Fibroblast of skin of abdomen (primary cell): ENCODE measurements at places on chromosomes 7 and 10.

DNA sequence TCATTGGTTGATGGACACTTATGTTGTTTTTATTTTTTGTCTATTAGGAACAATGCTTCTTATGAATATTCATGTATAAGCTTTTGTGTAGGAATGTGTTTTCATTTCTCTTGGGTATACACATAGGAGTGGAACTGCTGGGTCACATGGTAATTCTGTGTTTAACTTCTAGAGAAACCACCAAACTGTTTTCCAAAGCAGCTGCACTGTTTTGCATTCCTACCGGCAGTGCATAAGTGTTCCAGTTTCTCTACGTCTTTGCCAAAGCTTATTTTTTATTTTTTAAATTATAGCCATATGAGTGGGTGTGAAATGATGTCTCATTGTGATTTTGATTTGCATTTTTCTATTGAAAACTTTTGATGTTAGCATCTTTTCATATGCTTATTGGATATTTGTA is 51.3 kb downstream of the ADK start:
- DNase-seq, result no peak

DNA sequence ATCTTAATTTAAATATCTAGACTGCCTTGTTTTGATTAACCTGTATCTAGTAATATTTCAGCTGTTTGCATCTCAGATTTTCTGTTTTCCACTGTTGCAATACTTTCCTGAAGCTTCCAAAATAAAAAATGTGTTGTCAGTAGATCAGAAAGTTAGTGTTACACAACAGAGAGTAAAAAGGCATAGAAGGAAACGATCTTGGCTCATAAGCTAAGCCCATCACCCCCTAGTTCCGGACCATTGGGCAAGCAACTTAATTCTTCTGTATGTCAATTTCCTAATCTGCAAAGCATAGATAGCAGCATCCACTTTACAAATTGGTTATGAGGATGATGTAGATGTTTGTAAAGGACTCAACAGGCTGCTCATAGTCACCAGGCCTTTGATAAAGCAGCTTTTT is 4.4 kb downstream of the PON3 start:
- DNase-seq, result no peak

GRCh38 chr10:6592080-6592479 is 12.0 kb upstream of the PRKCQ start:
- no peak for DNase-seq

- no peak for DNase-seq
Measured at GRCh38 chr10:74084955-74085354, 65.7 kb downstream of the AP3M1 start.

- DNase-seq, result no peak
Measured at GRCh38 chr10:3290550-3290949, 118.0 kb upstream of the PITRM1 start.

- DNase-seq, result peak; percentile 92
Measured at GRCh38 chr7:82805527-82805960, 357.1 kb downstream of the PCLO start.

GRCh38 chr10:104199567-104199966 is 32.6 kb downstream of the CFAP43 start:
- no peak for DNase-seq

GRCh38 chr7:90706072-90706716 is 110.1 kb downstream of the CDK14 start:
- no peak for DNase-seq

DNA sequence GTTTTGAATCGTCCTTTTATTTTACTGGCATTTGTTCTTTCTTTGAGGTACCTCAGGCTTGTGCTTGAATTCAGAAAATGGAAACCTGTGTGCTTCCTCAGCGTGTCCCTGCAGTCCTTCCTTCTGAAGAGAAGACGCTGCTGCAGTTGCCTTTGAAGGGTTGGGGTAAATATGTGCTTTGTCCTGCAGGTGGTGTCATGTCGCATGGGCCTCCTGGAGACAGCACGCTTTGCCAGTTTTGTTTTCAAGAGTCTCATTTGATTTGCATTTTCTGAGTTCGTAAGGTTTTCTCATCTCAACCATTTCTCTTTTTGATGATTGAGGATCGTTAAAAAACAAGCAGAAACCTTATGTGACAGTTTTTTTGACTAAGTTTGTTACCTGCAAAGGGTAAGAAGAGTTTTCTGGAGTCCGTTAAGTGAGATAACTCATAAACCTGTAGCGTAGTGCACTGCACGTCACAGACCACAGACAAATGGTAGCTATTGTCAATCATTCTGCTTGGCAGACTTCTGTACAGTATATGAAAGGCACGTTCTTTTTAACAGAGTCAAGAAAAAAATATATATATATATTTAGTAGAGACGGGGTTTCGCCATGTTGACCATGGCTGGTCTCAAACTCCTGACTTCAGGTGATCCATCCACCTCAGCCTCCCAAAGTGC is 57.0 kb downstream of the CDC123 start:
- DNase-seq, result peak; percentile 8

DNA sequence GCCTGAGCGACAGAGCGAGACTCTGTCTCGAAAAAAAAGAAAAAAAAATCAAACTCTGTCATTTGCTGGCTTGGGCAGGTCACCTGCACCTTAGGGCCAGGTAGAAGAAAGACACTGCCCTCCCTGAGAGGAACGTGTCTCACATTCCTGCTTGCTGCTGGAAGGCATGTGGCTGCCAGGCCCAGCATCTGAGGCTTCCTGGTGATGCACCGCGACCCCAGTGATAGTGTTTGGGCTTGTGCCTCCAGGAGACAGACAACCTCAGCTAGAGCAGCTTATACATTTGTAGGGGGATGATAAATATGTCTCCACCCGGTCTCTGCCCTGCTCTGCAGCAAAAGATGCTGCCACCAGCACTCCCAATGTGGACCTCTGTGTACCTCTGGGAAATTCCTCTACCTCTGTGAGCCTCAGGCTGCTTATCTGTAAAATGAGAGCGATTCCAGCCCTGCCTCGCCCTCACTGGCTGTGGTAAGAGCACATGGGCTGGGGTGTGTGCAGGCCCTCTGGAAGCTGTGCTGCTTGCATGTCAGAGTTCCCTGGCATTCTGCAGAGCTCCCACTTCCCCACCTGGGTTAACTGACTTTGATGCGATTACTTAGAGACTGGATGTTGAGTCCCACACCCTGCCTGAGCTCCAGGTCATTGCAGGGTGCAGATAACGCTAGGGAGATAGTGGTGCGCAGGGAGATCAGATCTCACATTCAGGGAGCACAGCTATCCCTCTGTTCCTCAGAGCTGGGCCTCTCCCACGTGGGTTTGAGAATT is 19.9 kb downstream of the SLC29A3 start:
- no peak for DNase-seq

- DNase-seq, result peak; percentile 37
Measured at GRCh38 chr7:139118234-139118804, 8.8 kb upstream of the ZC3HAV1 start.

DNA sequence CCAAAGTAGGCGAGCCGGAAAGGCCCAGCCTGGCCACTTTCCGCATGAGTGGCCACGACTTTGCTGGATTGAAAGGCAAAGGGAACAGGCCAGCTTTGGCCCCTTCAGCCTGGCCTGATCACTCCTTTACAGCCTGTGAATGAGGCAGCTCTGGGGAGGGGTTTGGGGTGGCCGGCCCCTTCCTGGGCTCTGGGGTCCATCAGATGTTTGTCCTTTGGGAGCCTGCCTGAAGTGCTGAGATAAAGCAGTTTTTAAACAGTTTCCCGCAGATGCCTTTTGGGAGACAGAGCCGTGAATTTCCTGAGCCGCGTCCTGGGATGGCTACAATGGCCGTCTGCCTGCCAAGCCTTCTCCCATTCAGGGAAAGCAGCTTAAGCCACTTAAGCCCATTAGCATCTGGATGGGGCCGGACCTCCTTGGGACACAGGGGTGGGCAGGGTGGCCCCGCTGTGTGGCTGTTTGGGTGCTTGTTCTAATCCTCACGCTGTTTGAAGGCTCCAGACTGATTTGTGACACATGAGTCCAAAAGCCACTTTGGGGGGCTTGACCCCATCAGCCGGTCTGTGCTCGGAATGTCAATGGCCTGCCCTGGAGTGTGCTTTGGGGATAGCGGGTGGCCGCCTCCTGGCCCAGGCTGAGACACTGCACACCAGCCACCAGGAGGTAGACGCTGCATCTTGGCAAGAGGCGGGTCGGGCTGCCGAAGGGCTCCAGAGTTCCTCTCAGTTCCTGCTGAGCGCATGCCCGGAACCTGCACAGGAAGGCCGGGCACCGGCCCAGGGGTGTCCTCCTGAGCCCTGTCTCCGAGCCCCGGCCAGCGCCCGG is 38.9 kb downstream of the NKX6-2 start:
- no peak for DNase-seq

GRCh38 chr10:95456516-95456915 is 104.7 kb downstream of the SORBS1 start:
- no peak for DNase-seq

GRCh38 chr7:50166997-50167965 is 74.2 kb upstream of the ZPBP start:
- DNase-seq, result no peak

DNA sequence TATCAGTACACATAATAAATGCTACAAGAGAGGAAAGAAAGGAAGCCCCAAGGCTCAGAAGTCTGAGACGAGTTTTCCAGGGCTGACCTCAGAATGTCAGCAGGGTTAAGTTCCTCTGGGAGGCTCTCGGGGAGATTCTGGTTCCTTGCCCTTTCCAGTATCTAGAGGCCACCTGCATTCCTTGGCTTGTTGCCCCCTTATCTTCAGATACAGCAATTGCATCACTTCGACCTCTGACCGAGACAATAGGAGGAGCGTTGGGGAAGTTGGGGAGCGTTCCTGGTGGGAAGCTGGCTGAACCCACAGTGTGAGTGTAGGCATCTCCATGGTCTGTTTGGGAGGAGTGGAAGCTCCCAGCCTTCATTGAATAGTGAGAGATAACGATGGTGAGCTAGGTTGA is 72.0 kb upstream of the MTPN start:
- DNase-seq, result no peak

DNA sequence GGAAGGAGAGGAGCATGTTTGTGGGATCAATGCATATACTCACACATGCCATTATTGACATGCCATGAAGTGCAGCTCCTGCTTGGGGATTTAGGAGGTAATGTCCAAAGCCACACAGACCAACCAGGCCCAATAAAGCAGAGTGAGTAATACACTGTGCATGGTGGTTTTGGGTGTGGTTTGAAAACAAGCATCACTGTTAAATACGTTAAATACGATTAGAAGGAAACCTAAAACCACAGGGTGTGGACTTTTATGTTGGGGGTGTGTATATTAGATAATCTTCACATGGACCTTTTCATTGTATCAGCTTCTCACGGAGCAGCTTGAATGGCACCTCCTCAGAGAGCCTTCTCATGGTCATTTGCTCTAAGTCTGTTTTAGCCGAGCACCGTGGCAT is 10.4 kb upstream of the EIF3A start:
- peak; percentile 62 for DNase-seq

GRCh38 chr7:112997831-112998230 is 88.8 kb downstream of the GPR85 start:
- DNase-seq, result no peak

- DNase-seq, result no peak
Measured at GRCh38 chr10:90799172-90799571, 58.7 kb downstream of the HTR7 start.

DNA sequence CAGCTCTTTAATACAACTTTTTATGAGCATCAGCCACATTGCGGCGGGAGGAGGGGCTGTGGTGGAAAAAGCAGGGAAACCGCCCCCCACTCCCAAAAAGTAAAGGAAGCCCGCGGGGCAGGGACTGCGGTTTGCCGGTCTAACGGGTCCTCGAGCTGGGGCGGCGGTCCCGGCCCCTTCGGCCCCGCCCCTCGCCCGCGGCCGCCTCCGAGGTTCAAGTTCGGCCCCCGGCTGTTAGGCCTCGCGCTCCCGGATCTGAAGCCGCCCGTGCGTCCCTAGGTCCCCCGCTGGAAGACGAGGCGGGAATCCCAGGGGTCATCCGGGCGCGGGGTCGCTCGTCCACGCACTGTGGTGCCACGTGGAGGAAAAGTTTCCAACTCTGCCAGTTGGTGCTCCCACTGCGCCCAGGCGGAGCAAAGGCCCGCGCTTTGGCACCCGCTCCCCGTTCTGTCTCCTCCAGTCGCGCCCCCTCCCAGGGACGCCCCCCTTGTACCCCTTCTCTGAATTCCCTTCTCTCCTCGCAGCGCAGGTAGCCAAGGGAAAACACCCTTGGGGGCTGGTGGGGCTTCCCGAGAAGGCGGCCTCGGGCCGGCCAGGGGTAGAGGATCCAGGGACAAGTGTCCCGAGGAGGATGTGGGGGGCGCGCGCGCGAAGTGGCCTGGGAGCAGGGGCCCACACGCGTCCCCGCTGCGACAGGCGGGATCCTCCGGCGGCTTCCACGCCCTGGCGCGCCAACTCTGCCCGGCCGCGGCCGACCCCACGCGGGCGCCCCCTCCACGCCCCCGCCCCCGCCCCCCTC is 798 bp upstream of the AUTS2 start:
- DNase-seq, result no peak

- DNase-seq, result no peak
Measured at GRCh38 chr7:91137788-91138368, 126.4 kb upstream of the FZD1 start.

DNA sequence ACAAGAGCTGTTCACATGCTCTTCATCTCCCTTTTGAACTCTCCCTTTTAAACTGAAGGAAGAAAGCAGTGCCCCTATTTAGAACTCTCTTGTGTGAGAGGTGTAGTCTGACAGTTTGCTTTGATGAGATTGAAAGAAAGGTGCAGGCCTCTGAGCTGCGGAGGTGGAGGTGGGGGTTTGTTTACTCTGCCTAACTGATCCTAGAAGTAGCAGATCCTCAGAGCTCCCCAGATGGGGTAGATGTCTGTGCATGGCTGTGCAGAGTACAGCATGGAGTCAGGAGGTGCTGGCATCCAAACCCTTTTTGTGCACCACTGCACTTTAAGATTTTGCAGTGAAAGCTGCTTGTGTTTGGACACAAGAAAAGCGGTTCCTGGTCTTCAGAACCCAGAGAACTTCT is 58.3 kb downstream of the MINDY4 start:
- DNase-seq, result no peak
